ENCODE measurements at places on chromosomes 4 and X. TPM values are rescaled to one million over a fixed set of nuclear protein-coding genes. Genes with fewer than 3 reads are reported as not detected.

SLC9A7 gene
- 10.7 TPM for total RNA-seq

FAM9C gene
- not detected for total RNA-seq

L1CAM gene
- total RNA-seq, result 22.4 TPM

GNRHR gene
- total RNA-seq, result 0.11 TPM

CPZ gene
- total RNA-seq, result 1.8 TPM

SUPT20HL1 gene
- not detected for total RNA-seq

CSAG2 gene
- not detected for total RNA-seq

NDST3 gene
- not detected for total RNA-seq

FGB gene
- not detected for total RNA-seq

POU4F2 gene
- total RNA-seq, result not detected

CC2D2A gene
- total RNA-seq, result 23.0 TPM

PLP1 gene
- total RNA-seq, result 46.5 TPM

ANXA10 gene
- 4.6 TPM for total RNA-seq

SMPX gene
- 25.5 TPM for total RNA-seq

SPANXC gene
- not detected for total RNA-seq

SLC2A9 gene
- 5.6 TPM for total RNA-seq

TMEM31 gene
- total RNA-seq, result not detected

ADH7 gene
- not detected for total RNA-seq

TRPC5OS gene
- not detected for total RNA-seq

STOX2 gene
- 11.6 TPM for total RNA-seq

IGFBP7 gene
- total RNA-seq, result 747 TPM

TSPAN6 gene
- total RNA-seq, result 8.3 TPM

RRH gene
- total RNA-seq, result not detected

VCX3A gene
- not detected for total RNA-seq

PNMA5 gene
- not detected for total RNA-seq

SCFD2 gene
- total RNA-seq, result 12.5 TPM

MGAT4D gene
- not detected for total RNA-seq

ANOS1 gene
- 2.7 TPM for total RNA-seq

PABPC1L2B gene
- not detected for total RNA-seq

ATOH1 gene
- total RNA-seq, result not detected

HTN1 gene
- total RNA-seq, result not detected

ARAP2 gene
- 7.5 TPM for total RNA-seq

TTC29 gene
- not detected for total RNA-seq

SPP1 gene
- 18.9 TPM for total RNA-seq

RAI2 gene
- total RNA-seq, result 24.4 TPM

PLXNA3 gene
- 2.2 TPM for total RNA-seq

ATP1B4 gene
- total RNA-seq, result not detected

STS gene
- total RNA-seq, result 6.2 TPM

MBNL3 gene
- 1.7 TPM for total RNA-seq

GABRE gene
- total RNA-seq, result 5.0 TPM

UCHL1 gene
- total RNA-seq, result 34.9 TPM

OCRL gene
- 59.7 TPM for total RNA-seq

CISD2 gene
- 13.3 TPM for total RNA-seq

SHROOM3 gene
- 76.3 TPM for total RNA-seq

TMPRSS11A gene
- 0.17 TPM for total RNA-seq

CPLX1 gene
- total RNA-seq, result 1.3 TPM

AFP gene
- total RNA-seq, result not detected

USP27X gene
- 5.1 TPM for total RNA-seq

SLC10A6 gene
- total RNA-seq, result 8.4 TPM

Data from esophagus muscularis mucosa (tissue), 4 donors.